OCI-LY7 (cell line): ENCODE measurements at places on chromosomes 12 and 14. TPM values are rescaled to one million over a fixed set of nuclear protein-coding genes. Genes with fewer than 3 reads are reported as not detected.

CISTR gene
- 1.3 and 3.2 TPM in 2 replicates for total RNA-seq

DNA sequence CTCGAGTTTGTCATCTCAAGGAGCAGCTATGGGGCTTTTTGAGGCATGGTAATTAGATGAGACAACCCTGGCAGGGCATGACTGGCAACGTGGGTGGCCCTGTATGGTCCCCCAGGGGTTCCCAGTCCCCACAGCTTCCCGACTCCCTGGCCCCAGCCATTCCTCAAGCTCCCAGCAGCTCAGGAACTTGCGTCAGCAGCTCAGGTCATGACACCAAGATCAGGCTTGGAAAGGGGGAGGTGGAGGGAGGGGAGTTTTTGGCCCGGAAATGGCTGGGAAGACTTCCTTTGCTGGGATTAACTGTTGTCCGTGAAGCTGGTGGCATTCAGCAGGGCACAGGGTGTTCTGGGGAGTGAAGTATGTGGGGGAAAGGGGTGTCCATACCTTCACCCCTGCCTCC is 10.4 kb upstream of the NRIP2 start:
- DNase-seq: no peak

GRCh38 chr12:15583804-15584203 is 205.4 kb downstream of the EPS8 start:
- no peak for DNase-seq

DNA sequence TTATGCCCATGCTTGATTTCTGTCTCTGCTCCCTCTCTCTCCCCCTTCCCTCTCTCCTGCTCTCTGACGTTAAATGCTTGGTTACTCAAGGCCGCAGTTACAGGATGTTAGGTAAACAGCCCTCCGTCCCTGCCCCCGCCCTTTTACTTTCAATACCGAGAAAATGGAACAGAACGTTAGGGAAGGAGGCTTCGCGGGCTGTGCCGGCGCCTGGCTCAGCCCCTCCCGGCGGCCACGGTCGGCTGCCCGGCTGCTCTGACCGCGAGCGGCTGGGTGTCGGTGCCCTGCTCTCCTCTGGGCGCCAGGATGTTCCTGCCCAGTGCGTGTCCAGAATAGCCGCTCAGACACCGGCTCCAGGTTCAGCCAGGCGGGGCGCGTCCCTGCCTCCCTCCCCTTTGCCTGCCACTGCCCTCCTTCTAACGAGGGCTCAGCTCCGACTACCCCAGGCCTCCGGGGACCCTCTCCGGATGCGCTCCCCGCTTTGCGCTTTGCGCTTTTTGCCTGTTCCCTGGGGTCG is 166.1 kb downstream of the ADCK1 start:
- no peak for DNase-seq

- DNase-seq: no peak
Observed at GRCh38 chr14:38047195-38047902, 160.4 kb upstream of the SSTR1 start.

- DNase-seq: no peak
Observed at GRCh38 chr12:14691560-14691959, 4.8 kb downstream of the GUCY2C start.
